Bronchial epithelial cell (primary cell): ENCODE measurements at places on chromosomes 4 and X. TPM values are rescaled to one million over a fixed set of nuclear protein-coding genes. Genes with fewer than 3 reads are reported as not detected.

MAGEB6 gene
- total RNA-seq = not detected in 2 replicates

PTCHD1 gene
- total RNA-seq = under 0.01 TPM in 1 of 2 replicates, not detected in the other

GPC3 gene
- total RNA-seq = 0.26 and 0.90 TPM in 2 replicates

FOXO4 gene
- total RNA-seq = 3.2 and 6.8 TPM in 2 replicates

NIPAL1 gene
- total RNA-seq = 6.6 and 9.3 TPM in 2 replicates

SYNPO2 gene
- 0.13 and 0.26 TPM in 2 replicates for total RNA-seq

SLIT2 gene
- total RNA-seq = 0.79 and 1.9 TPM in 2 replicates

ANXA5 gene
- 206 and 251 TPM in 2 replicates for total RNA-seq

C4orf50 gene
- total RNA-seq = not detected in 2 replicates

XAGE2 gene
- not detected in 2 replicates for total RNA-seq

EIF1AX gene
- 29.2 and 55.0 TPM in 2 replicates for total RNA-seq

EFHC2 gene
- under 0.01 TPM in 1 of 2 replicates, not detected in the other for total RNA-seq

GRCh38 chr4:6957994-6958393, 48.4 kb downstream of the TBC1D14 start:
- no peak for DNase-seq

DNA sequence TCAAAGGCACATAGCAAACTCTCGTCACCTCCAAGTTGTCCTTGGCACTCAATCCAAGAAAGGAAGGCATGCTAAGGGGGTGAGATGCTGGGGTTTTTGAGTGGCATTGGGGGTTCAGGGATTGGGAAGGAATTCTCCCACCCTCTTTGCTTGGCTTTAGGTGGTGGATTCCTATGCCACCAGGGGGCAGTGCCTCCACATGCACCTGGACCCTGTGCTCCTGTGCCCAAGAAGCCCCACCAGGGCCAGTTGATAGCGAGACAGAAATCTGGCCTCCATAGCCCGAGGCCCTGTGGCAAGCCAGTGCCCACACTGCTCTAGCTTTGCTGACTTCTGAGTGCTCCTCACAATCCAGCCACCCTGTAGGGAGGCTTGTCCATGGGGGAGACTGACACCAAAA, 2.0 kb upstream of the FATE1 start:
- DNase-seq = peak; percentile 7

DNA sequence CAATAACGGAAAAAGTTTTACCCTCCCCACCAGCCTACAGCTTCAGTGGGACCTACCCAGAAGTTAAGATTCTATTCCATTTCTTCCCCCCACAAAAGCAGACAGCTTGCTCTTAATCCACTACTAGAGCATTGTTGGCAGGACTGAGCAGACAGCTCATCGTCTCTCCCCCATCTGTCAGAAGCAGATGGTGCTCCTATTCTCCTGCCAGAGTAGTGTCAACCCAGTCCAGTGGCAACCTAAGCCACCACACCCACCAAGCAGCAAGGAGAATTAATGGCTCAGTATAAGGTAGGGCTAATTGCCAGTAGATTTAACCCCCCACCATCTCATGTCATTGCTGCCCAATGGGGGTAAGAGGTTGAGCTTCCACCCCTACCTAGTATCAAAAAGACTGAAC, 62.0 kb downstream of the AWAT2 start:
- DNase-seq = no peak

GRCh38 chrX:131397891-131398290, 108.8 kb upstream of the IGSF1 start:
- DNase-seq = no peak

DNA sequence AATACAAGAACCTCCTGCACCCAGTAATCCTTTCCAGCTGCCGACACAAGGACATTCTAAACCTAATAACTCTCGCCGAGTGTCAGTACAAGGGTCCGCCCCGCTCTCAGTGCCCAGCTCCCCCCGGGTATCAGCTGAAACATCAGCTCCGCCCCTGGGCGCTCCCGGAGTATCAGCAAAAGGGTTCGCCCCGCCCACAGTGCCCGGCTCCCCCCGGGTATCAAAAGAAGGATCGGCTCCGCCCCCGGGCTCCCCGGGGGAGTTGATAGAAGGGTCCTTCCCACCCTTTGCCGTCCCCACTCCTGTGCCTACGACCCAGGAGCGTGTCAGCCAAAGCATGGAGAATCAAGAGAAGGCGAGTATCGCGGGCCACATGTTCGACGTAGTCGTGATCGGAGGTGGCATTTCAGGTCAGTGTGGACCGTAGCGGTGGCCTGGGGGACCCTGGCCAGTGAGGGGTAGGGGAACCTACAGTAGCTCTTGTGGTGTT, at the start of gene MAOA:
Gene MAOA (plus strand): TSS at position 295 of the 490 bp plus-strand sequence. CDS start 43 bp downstream, at position 338.
- DNase-seq = peak; percentile 50

- no peak for DNase-seq
Observed at GRCh38 chr4:124682384-124682783, 30.1 kb downstream of the ANKRD50 start.

DNA sequence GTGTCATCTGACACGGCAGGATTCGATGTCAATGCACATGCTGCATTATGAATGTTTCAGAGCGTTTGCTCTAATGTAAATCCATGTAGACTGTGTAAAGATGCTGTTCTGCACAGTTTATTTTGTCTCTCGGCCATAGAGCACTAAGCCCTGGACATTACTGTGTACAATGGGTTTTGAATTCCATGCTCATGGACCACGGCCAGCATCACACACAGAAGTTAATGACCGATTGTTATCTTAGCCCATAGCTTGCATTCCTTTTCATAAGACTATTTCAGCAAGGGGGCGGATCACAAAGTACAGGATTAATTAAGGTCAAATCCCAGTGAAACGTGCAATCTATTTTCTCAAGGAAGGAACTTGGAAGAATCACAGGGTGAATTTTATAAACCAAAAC, 286.1 kb upstream of the TENM3 start:
- peak; percentile 17 for DNase-seq

GRCh38 chrX:65697211-65697641, 29.8 kb downstream of the MSN start:
- DNase-seq = no peak

DNA sequence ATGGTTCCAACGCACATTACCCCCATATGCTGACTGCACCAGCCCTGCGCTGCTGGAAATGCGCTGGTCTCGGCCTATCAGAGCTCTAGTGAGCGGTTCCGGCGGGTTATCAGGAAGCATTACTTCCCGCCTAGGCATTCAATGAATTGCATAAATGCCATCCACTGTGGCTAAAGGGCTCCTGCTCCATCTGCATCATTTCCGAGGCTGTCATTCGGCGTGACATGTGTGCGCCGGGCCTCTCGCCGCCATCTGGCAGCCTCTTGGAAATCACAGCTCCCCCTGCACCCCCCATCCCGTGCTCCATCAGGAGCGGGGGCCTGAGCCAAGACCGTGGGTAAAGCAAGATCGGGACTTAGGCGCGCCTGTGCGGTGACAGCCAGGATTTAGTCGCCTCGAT, 64.4 kb downstream of the SEPSECS start:
- no peak for DNase-seq

GRCh38 chrX:126658447-126658846, 105.8 kb upstream of the DCAF12L1 start:
- peak; percentile 1 for DNase-seq

- DNase-seq = no peak
Observed at GRCh38 chr4:2875556-2875955, 31.9 kb downstream of the ADD1 start.

GRCh38 chr4:172998527-172999469, 169.8 kb upstream of the GALNT7 start:
- peak; percentile 90 for DNase-seq

DNA sequence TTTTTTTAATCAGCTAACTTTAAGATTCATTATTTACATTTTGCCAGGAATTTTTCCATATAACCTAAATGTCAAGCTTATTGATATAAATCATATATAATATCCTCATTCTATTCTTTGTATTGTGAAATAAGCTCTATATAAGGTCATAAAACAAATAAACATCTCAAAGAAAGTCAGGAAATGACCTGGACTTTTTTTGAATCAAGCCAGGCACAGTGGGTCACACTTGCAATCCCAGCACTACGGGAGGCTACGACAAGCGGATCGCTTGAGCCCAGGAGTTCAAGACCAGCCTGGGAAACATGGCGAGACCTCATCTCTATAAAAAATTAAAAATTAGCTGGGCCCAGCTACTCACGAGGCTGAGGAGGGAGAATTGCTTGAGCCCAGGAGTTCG, 88.9 kb downstream of the RBM47 start:
- DNase-seq = no peak

DNA sequence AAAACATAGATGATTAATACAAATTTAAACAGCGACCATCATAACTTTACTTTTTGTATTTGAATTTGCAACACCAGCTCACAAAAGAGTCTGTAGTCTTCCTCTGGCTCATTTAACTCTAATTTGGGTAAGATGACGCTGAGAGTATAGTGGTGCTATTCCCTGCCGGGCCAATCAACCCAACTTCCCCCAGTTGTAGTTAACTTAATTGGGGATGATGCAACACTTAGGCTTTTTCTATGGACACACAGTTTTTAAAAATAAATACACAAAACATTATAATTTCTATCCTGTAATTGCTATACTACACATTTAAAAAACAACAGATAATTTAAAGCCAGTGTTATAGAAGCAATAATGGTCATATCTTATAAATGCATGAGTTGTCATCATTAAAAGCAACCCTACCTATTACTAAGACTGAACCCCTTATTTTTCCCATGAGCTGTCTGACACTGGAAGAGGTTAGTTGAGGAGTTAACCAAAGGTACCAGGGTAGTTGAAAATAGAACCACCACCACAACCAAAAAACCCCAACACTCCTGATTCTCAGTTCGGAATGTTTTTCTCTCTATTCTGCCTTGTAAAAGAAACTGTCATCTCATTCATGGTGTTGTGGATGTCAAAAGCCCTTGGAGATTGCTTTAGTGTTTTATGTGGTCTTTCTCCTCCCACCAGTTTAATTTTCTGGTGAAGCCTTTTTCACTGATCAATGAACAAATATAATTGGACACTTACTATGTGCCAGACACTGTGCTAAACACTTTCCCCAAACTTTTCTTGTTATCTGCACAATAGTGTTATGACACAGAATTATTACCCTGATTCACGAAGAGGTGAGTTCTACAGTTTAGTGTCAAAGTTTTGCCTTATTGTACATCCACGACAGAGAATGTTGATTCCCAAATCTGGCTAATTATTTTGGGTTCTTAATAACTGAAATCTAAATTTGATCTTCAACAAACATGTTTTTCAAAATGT, 61.5 kb upstream of the RAPGEF2 start:
- no peak for DNase-seq

DNA sequence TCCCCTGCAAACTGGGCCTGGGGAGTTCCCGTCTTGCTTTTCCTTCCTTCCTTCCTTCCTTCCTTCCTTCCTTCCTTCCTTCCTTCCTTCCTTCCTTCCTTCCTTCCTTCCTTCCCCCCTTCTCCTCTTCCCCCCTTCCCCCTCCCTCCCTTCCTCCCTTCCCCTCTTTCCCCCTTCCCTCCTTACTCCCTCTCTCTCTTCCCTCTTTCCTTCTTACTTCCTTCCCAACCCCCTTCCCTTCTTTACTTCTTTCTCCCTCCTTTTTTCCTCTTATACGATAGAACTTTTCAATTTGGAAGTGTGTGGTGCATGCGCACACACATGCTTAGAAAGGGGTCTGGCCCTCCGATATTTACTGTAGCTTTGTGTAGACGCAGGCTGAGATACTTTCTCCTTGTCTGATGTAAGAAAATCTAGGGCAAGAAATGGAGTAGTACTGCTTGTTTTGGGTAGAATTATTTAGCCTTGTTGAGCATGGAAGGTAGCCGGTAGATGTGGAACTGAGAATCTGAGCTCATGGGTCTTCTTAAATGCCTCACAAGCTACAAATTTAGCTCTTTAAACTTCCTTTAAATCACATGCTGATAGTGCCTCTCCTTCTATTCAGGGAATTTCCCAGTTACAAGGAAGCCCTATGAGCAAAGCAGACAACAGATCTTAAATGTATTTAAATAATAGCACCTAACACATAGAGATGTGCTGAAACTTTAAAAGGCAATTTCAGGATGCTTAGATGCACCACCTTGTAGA, 189.6 kb downstream of the GPAT3 start:
- DNase-seq = no peak

DNA sequence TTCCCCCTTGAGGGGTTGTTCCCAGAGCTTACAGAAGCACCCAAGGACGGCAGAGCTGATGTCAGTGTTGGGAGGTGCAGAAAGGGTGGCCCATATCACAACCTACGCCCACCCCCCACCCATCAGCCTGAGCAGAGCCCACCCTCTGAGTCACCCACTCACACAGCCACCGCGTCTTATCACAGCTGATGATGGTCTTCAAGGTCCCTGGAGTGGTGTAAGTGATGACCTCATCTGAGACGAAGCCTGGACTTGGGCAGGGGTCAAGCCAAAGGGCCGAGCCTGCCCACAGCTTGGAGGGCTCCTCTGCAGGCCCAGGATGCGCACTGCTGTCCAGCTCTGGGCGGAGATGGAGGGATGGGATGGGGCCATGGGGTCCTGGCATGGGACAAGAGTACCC, 3.0 kb upstream of the HTRA3 start:
- DNase-seq = no peak

DNA sequence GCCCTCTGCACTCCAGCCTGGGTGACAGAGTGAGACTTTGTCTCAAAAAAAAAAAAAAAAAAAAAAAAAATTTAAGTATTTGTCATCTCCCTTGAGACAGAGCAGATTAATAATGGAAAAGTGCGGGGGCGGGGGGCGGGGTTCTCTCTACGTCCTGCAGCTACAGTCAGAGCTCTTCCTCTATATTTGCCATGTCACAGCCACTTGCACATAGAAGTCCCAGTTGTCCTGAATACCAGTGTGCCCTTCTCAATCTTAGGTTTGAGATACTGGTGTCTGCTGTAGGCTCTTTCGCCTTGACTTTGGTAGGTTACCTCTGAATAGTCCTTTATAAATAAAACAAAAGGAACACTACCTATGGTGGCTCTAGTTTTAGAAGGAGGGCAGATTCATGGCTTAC, 237.8 kb upstream of the PGRMC2 start:
- peak; percentile 32 for DNase-seq

GRCh38 chr4:47624031-47624441, 139.0 kb downstream of the ATP10D start:
- DNase-seq = peak; percentile 5

GRCh38 chr4:164888096-164888715, 11.2 kb downstream of the APELA start:
- DNase-seq = no peak

DNA sequence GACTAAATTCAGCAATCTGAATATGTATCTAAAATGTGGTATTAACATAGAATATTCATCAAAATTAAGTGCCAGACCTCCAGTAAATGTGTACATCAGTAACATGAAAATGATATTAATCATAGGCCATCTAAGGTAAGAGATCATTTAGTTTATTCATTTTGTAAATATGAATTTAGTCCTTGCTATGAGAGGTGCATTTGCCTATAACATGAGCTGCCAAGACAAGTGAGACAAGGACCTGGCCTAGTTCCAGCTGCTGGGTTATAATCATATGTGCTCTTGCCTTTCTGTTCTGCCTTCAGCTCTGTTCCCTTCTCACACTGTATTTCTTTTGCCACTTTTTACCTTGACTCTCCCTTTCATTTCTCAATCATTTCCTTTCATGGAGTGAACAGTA, 160.0 kb downstream of the STIM2 start:
- DNase-seq = no peak
